ENCODE measurements at places on chromosomes 3 and 15.

GRCh38 chr3:132784502-132785025 lies 62.4 kb upstream of the NPHP3 start:
- no peak for DNase-seq
- H3K27ac ChIP-seq: no peak overlapping the region
- no peak overlapping the region for H3K4me3 ChIP-seq
- H3K4me1 ChIP-seq: no peaks in the 10 kb centered on the region

GRCh38 chr3:186502966-186503712 lies 41.0 kb downstream of the CRYGS start:
- peaks cover 2% of the 10 kb centered on the region for H3K36me3 ChIP-seq
- peaks cover 10% of the 10 kb centered on the region for H3K4me1 ChIP-seq
- DNase-seq: no peak
- peaks cover 24% of the 10 kb centered on the region for H3K27me3 ChIP-seq
- H3K4me3 ChIP-seq: peak overlapping the region; percentile 12

DNA sequence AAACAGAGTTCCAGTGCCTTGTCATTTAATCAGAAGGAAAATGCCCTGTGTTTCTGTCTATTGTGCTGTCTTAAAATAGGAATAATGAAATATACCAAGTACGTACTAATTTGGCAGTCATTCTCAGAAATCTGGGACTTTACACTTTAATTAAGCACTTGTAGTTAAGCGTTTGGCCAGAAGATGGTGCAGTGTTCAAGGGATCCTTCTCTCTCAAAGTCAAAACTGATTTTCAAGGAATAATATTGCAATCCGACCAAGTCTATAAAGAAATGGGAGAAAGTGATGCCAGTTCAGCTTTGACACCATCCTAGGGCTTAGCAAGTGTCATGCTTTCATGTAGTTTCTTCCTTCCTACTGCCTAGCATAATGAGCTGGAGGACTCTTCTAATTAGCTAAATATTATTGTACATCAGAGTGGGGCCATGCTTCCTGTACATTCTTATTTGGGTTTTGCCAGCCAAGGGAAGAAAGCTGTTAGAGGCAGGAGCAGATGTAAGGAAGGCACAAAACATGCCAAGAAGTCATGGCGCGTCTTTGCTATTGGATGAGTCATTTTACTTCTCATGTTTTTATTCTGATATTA lies 64.8 kb downstream of the SAMMSON start:
- H3K27me3 ChIP-seq: no peaks in the 10 kb centered on the region
- H3K4me1 ChIP-seq: no peaks in the 10 kb centered on the region
- no peak for DNase-seq
- no peak overlapping the region for H3K4me3 ChIP-seq

GRCh38 chr3:185313693-185314246 lies 49.2 kb upstream of the MAP3K13 start:
- H3K4me3 ChIP-seq: no peak overlapping the region
- H3K27me3 ChIP-seq: no peaks in the 10 kb centered on the region
- H3K27ac ChIP-seq: no peak overlapping the region
- no peaks in the 10 kb centered on the region for H3K4me1 ChIP-seq

- H3K27ac ChIP-seq: no peak overlapping the region
- H3K36me3 ChIP-seq: peaks cover 12% of the 10 kb centered on the region
- H3K4me1 ChIP-seq: no peaks in the 10 kb centered on the region
- DNase-seq: no peak
These were observed 97.6 kb downstream of the SNRPN start for GRCh38 chr15:25052191-25052999.

- no peak for DNase-seq
- H3K27ac ChIP-seq: no peak overlapping the region
- H3K4me1 ChIP-seq: no peaks in the 10 kb centered on the region
- H3K4me3 ChIP-seq: no peak overlapping the region
- peaks cover 16% of the 10 kb centered on the region for H3K27me3 ChIP-seq
These were observed 45.8 kb downstream of the TM6SF1 start for GRCh38 chr15:83153288-83153687.

GRCh38 chr3:129441782-129442181 lies 1.8 kb downstream of the IFT122 start:
- H3K27ac ChIP-seq: peak overlapping the region; percentile 94
- H3K27me3 ChIP-seq: no peaks in the 10 kb centered on the region
- peaks cover 45% of the 10 kb centered on the region for H3K4me1 ChIP-seq
- H3K4me3 ChIP-seq: peak overlapping the region; percentile 83

GRCh38 chr3:115713284-115713683 lies 90.0 kb downstream of the GAP43 start:
- H3K36me3 ChIP-seq: no peaks in the 10 kb centered on the region
- no peak overlapping the region for H3K4me3 ChIP-seq
- H3K4me1 ChIP-seq: no peaks in the 10 kb centered on the region
- H3K27me3 ChIP-seq: peaks cover 44% of the 10 kb centered on the region
- H3K27ac ChIP-seq: no peak overlapping the region

DNA sequence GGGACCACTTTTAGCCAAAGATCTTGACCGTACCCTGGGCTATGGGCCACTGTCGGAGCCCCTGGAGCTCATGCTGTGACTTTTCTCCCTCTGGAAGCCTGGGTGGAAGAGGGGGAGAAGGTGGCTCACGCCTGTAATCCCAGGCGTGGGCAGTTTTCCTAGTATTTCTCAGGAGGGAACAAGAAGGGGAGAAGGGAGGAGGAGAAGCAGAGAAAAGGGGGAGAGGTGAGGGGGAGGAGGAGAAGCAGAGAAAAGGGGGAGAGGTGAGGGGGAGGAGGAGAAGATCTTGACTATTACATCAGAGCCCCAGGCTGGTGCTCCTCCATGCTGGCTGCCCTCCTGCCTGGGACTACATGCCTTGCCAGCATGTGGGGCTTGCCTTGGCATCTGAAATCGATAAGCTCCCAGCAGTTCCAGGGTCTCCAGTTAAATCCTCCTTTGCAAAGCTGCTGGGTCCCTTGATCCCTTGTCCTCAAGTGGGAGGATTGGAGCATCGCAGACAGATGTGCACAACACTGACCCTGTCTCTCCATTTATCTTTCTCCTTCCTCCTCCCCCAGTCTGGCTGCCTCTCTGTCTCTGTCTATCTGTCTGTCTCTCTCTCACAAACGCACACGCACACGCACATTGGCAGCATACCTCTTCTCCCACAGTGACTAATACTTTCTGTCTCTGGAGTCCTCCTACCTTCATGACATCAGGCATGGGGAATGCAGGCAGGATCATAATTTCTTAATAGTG lies 41.6 kb downstream of the MRAS start:
- H3K36me3 ChIP-seq: no peaks in the 10 kb centered on the region
- DNase-seq: no peak
- H3K4me3 ChIP-seq: no peak overlapping the region

GRCh38 chr15:51071578-51071977 lies 23.1 kb downstream of the TNFAIP8L3 start:
- no peak overlapping the region for H3K4me3 ChIP-seq
- DNase-seq: no peak
- H3K27ac ChIP-seq: no peak overlapping the region
- H3K4me1 ChIP-seq: no peaks in the 10 kb centered on the region

DNA sequence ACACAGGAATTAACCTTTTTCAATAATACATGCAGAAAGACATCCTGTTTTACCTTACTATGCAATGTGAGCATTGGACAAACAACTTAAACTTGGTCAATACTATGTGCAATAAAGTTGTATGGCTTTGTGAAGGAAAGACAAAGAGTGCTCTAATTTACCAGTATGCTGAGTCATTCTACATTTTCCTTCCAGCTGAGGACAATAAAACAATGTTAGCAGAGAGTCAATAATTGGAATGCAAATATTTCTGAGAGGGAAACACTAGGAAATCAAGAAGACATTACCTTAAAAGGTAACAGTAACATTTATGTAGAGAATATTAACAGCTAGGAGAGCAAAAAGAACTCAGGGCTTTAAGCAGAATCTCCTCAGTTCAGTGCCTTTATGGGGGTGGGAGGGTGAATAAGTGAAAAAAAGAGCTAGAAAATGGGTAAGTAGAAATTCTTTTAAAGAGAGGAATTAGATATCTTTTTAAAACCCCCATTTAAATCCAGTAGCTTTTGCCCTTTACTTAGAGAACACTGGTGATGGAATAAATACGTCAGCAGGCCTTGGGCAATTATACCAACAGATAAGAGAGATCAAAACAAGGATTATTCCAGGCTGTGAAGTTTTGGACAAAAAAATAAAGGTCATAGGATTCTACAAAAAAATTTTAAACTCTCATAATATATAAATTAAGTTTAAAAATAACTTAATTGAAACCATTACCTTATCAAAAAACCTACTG lies 11.6 kb upstream of the HGD start:
- no peak overlapping the region for H3K4me3 ChIP-seq
- no peak overlapping the region for H3K27ac ChIP-seq
- peaks cover 8% of the 10 kb centered on the region for H3K36me3 ChIP-seq
- no peaks in the 10 kb centered on the region for H3K27me3 ChIP-seq
- no peak for DNase-seq

DNA sequence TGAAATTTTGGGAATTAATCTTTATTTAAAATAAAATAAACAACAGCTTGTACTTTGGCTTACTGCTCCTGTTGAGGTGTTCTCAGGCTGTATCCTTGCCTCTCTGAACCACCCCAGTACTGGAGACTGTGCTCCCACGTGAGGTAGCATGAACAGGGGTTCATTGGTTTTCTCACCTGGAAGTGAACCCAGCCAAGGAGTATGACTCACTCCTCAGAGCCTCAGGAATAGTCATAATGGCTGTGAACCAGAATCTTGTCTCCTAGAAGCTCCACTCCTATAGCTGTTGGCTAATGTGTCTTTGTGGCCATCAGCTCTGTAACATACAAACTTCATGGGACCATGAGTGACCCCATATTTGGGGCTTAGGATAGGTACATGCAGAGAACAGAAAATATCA lies 122.5 kb upstream of the ST8SIA2 start:
- H3K27me3 ChIP-seq: peaks cover 64% of the 10 kb centered on the region
- no peak overlapping the region for H3K27ac ChIP-seq
- H3K4me1 ChIP-seq: no peaks in the 10 kb centered on the region
- H3K36me3 ChIP-seq: peaks cover 2% of the 10 kb centered on the region
- no peak overlapping the region for H3K4me3 ChIP-seq

GRCh38 chr3:197847866-197848401 lies 56.9 kb downstream of the LRCH3 start:
- H3K27ac ChIP-seq: peak overlapping the region; percentile 94
- H3K4me1 ChIP-seq: peaks cover 24% of the 10 kb centered on the region
- no peaks in the 10 kb centered on the region for H3K27me3 ChIP-seq
- no peak for DNase-seq

GRCh38 chr15:66877477-66878271 lies 175.6 kb downstream of the SMAD6 start:
- H3K4me3 ChIP-seq: no peak overlapping the region
- H3K27ac ChIP-seq: no peak overlapping the region
- H3K36me3 ChIP-seq: peaks cover 1% of the 10 kb centered on the region
- peaks cover 38% of the 10 kb centered on the region for H3K27me3 ChIP-seq
- no peaks in the 10 kb centered on the region for H3K4me1 ChIP-seq

GRCh38 chr3:4493941-4494894 lies 1.1 kb downstream of the ITPR1 start:
- H3K4me3 ChIP-seq: peak overlapping the region; percentile 95
- peaks cover 47% of the 10 kb centered on the region for H3K4me1 ChIP-seq
- H3K27ac ChIP-seq: peak overlapping the region; percentile 92

DNA sequence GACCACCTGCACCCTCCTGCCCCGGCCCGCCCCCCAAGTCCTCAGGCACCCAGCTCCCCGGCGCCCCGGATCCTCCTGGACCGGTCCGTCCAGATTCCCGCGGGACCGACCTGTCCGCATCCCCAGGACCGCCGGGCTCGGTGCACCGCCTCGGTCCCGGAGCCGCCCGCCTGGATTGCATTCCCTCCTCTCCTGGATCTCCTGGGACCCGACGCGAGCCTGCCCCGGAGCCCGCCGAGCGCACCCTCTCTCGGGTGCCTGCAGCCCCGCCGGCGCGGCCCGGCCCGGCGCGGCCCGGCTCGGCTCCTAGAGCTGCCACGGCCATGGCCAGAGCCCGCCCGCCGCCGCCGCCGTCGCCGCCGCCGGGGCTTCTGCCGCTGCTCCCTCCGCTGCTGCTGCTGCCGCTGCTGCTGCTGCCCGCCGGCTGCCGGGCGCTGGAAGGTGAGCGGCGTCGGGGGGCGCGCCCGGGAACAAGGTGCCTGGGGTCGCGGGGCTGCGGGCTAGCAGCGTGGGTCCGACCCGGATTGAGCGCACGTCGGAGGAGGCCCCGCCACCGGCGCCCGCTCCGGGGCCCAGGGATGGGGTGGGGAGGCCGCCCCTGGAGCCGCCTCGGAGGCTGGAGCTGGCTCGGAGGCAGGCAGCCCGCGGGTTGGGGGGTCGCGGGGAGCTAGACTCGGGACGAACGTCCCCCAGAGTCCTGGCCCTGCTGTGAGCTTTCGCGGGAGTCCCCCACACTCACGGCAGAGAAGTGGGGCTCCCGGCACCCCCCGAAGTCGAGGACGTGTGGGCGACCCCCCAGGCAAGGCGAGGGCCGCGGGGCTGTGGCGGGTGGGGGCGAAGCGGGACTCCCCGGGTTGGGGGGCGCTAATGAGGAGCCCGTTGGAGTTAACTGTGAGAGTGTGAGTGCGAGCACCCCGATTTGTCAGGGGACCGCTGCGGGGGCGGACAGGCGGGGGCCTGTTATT lies 610 bp downstream of the EPHB3 start:
- no peak overlapping the region for H3K27ac ChIP-seq
- peaks cover 84% of the 10 kb centered on the region for H3K27me3 ChIP-seq
- peak overlapping the region; percentile 54 for H3K4me3 ChIP-seq
- no peak for DNase-seq
- H3K36me3 ChIP-seq: no peaks in the 10 kb centered on the region
- peaks cover 12% of the 10 kb centered on the region for H3K4me1 ChIP-seq

- peaks cover 3% of the 10 kb centered on the region for H3K4me1 ChIP-seq
- peaks cover 21% of the 10 kb centered on the region for H3K27me3 ChIP-seq
- no peaks in the 10 kb centered on the region for H3K36me3 ChIP-seq
These were observed 1026.8 kb upstream of the NR2F2 start for GRCh38 chr15:95303713-95304112.

DNA sequence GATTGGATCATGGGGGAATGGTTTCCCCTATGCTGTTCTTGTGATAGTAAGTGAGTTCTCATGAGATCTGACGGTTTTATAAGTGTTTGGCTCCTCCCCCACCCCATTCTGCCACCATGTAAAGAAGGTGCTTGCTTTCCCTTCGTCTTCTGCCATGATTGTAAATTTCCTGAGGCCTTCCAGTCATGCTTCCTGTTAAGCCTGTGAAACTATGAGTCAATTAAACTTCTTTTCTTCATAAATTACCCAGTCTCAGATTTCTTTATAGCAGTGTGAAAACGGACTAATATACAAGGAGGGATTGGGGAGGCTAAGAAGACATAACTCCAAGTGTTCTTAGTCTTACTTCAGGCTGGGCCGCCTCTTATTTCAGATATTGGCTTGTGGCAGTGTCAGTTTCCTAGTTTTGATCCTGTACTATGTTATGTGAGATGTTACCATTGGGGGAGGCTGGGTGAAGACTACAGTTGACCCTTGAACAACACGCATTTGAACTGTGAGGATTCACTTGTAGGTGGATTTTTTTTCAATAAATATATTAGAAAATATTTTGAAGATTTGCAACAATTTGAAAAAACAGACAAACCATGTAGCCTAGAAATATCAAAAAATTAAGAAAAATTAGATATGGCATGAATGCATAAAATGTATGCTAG lies 44.9 kb downstream of the NMD3 start:
- H3K27me3 ChIP-seq: no peaks in the 10 kb centered on the region
- no peak overlapping the region for H3K27ac ChIP-seq
- no peak overlapping the region for H3K4me3 ChIP-seq
- no peak for DNase-seq
- H3K4me1 ChIP-seq: peaks cover 4% of the 10 kb centered on the region

- H3K4me1 ChIP-seq: peaks cover 16% of the 10 kb centered on the region
- no peaks in the 10 kb centered on the region for H3K36me3 ChIP-seq
- peaks cover 26% of the 10 kb centered on the region for H3K27me3 ChIP-seq
- no peak overlapping the region for H3K27ac ChIP-seq
- H3K4me3 ChIP-seq: no peak overlapping the region
These were observed 73.7 kb downstream of the WWTR1 start for GRCh38 chr3:149583921-149584635.
